ENCODE measurements at places on chromosomes 11 and 22.

DNA sequence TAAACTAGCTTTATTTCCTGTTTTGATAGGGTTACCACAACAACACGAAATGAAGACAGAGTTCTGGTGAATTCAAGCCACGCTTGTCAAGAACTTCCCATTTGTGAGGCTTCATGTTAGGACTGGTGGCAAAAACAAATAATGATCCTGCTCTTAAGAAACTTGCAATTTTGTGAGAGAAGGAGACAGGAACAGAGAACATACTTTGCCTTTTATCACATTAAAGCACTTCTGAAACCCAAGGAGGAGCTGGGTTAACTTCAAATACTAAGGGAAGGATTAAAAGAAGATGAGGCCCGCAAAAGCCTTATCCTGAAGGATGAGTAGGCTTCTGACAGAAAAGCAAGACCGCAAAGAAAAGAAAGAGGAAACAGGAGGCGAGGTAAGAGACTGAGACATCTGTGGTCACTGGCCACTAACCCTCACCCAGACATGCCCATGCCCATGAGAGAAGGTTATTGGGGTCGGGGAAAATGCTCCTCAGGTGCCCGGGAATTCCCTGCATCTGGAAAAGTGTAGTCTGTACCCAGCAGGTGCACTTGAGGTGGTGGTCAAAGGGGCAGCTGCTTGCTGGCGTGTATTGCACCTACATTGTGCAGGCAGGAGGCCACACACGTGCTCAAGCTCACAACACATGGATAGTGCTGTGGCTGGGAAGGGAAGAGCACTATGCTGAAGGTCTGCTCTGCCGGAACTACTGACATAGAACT, 50.5 kb downstream of the MAPK1 start:
- DNase-seq, result no peak

- no peak for DNase-seq
Observed at GRCh38 chr22:43723816-43724215, 88.3 kb downstream of the EFCAB6 start.

- no peak for DNase-seq
Observed at GRCh38 chr11:46640036-46640788, 22.9 kb downstream of the ATG13 start.

DNA sequence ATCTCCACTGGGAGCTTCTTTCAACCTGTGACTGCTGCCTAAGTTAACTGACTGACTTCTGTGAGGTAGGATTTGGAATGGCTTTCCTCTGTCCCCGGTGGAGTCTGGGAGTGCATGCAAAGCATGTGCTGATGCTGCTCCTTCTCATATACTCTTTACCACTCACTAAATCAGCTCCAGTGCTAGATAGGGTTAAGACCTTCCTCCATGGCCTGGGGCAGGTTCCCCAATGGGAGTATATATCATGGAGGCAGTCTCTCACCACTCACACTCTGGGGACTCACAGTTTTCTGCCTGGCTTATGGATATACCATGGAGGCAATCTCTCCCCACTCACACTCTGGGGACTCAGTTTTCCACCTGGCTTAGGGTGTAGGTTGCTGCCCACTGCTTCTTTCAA, 10.1 kb upstream of the FANCF start:
- no peak for DNase-seq

DNA sequence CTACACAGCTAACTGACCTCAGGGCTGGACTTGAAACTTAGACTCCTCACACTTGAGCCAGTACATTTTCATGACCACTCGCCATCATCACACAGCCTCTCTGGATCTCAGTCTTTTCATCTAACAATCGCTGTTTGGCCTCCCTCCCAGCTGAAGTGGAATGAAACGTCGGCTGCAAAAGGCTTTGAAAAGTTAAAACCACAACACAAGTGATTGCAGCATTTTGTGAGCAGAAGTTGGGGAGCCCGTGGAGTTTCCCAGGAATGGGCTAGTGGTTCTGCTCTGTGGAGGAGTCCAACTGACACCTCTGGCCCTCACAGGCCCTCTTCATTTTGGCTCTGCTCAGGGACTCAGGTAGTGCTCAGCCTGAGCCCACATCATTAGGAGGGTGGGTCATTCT, 35.9 kb upstream of the TRIM29 start:
- DNase-seq, result no peak

DNA sequence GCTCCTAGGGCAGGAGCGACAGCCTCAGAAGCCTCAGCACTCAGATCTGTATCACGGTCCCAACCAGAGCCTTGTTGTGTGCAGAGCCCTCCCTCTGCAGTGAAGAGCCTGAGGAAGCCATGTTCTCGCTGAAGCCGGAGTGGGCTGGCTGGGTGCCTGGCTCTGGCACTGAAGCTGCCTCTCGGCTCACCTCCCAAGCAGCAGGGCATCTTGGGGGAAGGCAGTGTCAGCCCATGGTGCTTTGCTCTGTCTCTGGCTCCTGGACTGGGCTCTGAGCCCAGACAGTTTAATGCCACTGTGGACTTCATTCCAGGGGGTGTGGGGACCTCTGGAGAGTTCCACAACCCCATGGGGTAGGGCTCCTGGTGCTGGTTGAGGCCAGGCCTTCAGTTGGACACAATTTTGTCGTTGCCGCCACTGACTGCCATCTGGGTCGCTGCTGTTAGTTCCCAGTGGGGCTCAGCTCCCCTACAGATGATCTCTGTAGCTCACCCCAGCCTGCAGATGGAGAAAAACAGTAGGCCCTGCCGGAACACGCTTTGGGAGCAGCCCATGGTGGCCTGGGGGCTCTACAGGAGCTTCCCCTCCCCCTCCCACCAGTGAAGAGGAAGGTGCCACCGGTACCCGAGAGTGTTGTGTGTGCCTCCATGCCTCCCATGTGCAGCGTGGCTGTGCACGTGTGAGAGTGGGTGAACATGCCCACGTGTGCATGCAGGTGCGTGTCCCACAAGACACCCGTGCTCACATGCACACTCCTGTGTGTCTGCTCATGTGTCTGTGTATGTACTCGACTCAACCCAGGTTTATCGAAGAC, 86.5 kb upstream of the B3GAT1 start:
- DNase-seq, result no peak

- DNase-seq, result no peak
Observed at GRCh38 chr22:41347066-41347859, 34.5 kb upstream of the TEF start.

GRCh38 chr22:24894998-24895397, 51.5 kb downstream of the LHFPL7 start:
- no peak for DNase-seq

DNA sequence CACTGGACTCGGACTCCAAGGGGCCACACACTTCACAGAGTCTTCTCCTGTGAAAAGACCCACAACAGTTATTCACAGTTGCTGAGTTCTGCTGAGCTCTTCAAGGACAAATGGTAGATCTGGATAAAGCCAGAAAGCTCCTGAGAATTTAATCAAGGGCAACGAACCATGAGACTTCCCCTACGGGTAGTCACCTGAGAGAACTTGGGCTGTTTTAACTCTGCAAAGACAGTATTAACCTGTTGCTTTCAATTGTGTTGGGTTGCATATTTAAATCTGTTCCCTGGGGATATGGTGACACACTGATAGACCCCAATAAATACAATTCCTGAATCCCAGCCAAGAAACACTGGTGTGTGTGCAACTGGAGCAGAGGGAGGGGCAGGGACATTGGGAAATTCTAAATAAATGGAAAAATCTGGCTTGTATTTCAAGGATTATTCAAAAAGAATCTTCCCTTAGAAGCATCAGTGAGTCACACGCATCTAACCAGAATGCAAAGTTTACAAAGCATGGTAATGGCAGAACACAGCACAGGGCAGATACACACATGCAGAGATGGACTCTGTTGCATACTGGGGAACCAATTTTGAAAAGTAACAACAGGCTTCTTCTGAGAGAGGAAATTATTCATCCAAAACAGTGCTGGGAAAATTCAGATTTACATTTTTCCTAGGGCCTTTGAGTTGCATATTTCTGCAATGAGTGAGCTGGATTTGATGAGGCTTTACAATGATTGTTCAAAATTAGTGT, 4.0 kb downstream of the KCNJ1 start:
- no peak for DNase-seq

GRCh38 chr11:73072935-73073481, 69.1 kb downstream of the FCHSD2 start:
- no peak for DNase-seq

GRCh38 chr11:117175104-117175503, 3.4 kb upstream of the SIDT2 start:
- no peak for DNase-seq

GRCh38 chr11:76768088-76768908, 14.9 kb upstream of the TSKU start:
- DNase-seq, result no peak

DNA sequence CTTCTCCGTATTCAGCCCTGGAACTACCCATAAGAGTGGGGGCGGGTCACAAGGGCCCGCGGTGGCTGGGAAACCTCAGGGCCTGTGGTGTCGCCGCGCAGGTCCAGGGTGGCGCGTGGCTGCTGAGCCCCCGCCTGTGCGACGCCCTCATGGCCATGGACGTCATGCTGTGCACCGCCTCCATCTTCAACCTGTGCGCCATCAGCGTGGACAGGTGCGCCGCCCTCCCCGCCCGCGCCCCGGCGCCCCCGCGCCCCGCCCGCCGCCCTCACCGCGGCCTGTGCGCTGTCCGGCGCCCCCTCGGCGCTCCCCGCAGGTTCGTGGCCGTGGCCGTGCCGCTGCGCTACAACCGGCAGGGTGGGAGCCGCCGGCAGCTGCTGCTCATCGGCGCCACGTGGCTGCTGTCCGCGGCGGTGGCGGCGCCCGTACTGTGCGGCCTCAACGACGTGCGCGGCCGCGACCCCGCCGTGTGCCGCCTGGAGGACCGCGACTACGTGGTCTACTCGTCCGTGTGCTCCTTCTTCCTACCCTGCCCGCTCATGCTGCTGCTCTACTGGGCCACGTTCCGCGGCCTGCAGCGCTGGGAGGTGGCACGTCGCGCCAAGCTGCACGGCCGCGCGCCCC, 2.4 kb downstream of the DRD4 start:
- no peak for DNase-seq

GRCh38 chr22:17086296-17086695, 1.5 kb downstream of the IL17RA start:
- no peak for DNase-seq

DNA sequence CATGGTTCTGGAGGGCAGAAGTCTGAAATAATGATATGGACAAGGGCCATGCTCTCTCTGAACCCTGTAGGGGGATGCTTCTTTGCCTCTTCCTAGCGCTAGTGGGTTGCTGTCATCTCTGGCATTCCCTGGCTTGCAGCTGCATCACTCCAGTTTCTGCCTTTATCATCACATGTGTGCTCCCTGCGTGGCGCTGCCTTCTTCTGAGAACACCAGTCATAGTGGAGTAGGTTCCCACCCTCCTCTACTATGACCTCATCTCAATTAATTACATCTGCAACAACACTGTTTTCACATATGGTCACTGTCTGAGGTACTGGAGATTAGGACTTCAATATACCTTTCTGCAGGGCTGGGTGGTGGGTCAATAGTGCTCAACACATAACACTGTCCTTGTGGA, 402.3 kb upstream of the NARS2 start:
- DNase-seq, result no peak

GRCh38 chr11:103279821-103280220, 170.6 kb downstream of the DYNC2H1 start:
- no peak for DNase-seq

GRCh38 chr11:80241766-80242165, 800.9 kb upstream of the TENM4 start:
- DNase-seq, result no peak

DNA sequence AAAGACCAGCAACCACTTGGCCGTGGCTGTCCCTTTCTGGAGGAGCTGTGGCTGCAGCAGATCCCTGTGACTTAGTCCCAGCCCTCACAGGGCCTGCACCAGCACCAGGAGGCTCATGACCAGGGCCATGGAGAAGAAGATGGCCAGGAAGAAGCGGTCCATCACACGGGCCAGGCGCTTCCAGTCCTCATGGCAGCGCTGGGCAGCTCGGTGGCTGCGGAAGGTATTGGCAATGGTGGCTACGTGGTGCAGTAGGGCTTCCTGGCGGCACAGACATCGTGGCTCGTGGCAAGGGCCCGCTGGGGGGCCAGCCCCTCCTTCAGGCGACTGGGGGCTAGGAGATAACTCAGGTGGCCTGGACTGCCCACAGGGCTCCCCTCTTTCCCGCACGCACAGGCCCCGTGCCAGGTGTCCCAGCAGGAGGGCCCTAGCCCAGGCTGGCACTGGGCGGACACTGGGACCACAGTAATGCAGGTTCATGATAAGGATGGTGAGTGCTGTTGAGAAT, 5.1 kb downstream of the CHRNA10 start:
- no peak for DNase-seq

GRCh38 chr22:23386822-23387580, 193.1 kb downstream of the IGLL1 start:
- no peak for DNase-seq

DNA sequence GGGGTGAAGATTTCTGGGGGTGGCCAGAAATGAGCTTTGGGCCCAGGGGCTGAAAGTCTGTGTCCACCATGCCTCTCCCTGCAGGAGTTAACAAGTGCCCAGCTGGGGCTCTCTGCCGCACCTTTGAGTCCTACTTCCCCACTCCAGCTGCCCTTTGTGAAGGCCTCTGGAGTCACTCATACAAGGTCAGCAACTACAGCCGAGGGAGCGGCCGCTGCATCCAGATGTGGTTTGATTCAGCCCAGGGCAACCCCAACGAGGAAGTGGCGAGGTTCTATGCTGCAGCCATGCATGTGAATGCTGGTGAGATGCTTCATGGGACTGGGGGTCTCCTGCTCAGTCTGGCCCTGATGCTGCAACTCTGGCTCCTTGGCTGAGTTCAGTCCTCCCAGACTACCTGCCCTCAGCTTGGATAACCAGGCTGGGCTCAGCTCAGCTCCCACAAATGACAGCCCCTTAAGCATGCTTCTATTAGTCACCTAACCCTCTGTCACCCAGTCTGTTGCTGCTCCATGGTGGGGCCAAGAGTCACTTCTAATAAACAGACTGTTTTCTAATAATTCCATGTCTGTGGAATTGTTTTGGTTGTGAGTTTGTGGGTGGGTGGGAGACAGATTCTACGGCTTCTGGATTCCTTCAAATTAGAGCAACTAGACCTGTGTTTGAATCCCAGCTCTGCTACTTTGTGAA, 3.0 kb upstream of the INPPL1 start:
- no peak for DNase-seq

Data from NT2/D1 (cell line).